ENCODE measurements at places on chromosomes 13 and 19.

- DNase-seq, result no peak
These were observed 31.9 kb upstream of the ZNF83 start for GRCh38 chr19:52670046-52670445.

GRCh38 chr19:7083076-7083956 lies 13.8 kb downstream of the ZNF557 start:
- DNase-seq, result no peak

DNA sequence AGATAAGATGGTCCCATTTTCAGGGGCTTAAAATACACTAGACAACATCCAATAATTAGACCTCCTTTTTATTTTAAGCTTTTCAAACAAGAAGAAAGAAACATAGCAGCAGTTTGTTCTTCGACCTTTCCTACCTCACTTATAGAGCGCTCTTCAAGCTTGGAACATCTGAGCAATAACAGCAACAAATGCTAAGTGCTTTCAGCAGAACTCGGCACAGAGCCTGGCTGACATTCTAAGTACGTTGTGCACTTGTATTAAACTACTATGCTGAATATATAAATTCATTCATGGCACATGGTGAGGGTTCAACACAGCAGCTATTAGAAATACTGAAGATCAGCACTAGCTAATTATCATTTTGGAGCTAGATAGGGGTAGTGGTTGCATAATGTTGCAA lies 256.1 kb upstream of the MAB21L1 start:
- no peak for DNase-seq

GRCh38 chr13:38395497-38395788 lies 45.8 kb downstream of the UFM1 start:
- DNase-seq, result no peak

- DNase-seq, result no peak
These were observed 3.3 kb downstream of the ISYNA1 start for GRCh38 chr19:18434411-18435175.

GRCh38 chr19:3243819-3244700 lies 19.6 kb downstream of the CELF5 start:
- peak; percentile 1 for DNase-seq

DNA sequence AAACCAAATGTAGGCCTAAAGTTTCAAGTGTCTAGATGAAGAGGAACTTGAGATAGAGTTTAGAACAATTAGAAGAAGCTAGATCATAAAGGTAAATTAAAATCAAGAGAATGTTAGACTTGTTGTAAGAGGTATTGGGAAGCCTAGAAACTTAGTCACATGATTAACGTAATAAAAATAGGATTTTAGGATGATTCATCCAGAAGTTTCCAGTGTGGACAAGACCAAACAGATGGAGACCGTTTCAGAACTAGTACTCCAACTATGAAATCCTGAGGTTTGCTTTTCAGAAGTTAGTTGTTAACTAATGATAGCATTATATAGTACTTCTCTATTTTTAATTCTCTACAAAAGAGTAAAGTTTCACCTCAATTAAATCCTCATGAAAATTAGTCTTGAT lies 104.9 kb downstream of the MZT1 start:
- DNase-seq, result no peak

- no peak for DNase-seq
These were observed 25.5 kb downstream of the UPF1 start for GRCh38 chr19:18857223-18857622.

GRCh38 chr19:33290956-33291622 lies 11.2 kb downstream of the CEBPA start:
- DNase-seq, result no peak

DNA sequence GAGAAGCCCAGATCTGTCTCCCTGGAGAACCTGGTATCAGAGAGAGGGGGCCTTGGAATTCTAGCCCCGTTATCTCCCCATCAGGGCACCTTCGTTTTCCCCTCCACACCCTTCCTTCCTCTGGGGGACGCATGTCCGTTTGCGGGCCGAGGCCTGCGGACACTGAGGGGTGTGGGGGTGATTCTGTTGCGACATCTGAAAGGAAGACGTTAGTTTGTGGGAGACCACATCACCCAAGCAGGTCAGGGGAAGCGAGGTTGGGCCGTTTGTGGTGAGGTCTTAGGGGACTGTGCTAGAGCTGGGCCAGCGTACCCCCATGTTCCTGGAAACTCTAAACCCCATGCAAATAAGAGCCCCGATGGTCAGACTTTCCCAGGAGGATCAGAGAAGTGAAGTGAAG lies 3.7 kb upstream of the HSH2D start:
- no peak for DNase-seq

GRCh38 chr13:94309576-94309975 lies 169.9 kb downstream of the DCT start:
- no peak for DNase-seq

DNA sequence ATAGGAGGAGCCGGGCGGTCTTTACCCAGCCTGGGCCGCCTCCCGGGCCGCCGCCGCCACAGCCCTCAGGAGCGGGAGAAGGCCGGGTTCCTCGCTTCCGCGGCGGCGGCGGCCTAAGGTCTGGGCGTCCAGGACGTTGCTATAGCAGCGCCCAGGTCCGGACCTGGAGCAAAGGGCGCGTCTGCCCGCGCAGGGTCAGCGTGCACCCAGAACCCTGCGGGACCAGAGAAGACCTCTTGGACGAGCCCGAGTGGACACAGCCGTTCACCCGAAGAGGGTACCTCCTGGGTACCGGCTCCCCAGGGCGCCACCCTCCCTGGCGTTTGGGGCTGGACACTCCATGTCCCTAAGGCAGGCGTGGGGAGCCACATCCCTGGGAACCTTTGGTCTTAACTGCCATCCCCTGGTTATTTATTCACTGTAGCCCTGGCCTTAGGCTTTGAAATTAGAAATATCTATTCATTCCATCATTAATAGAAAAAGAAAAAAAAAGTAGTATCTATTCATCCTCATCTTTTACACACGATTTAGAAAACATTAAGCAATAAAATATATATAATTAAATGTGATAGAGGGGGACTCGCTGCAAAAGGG lies 2.4 kb downstream of the DZIP1 start:
- no peak for DNase-seq

GRCh38 chr13:86737334-86737932 lies 933.7 kb upstream of the SLITRK5 start:
- no peak for DNase-seq

- DNase-seq, result no peak
These were observed 2.0 kb downstream of the PTH2 start for GRCh38 chr19:49421039-49421877.

DNA sequence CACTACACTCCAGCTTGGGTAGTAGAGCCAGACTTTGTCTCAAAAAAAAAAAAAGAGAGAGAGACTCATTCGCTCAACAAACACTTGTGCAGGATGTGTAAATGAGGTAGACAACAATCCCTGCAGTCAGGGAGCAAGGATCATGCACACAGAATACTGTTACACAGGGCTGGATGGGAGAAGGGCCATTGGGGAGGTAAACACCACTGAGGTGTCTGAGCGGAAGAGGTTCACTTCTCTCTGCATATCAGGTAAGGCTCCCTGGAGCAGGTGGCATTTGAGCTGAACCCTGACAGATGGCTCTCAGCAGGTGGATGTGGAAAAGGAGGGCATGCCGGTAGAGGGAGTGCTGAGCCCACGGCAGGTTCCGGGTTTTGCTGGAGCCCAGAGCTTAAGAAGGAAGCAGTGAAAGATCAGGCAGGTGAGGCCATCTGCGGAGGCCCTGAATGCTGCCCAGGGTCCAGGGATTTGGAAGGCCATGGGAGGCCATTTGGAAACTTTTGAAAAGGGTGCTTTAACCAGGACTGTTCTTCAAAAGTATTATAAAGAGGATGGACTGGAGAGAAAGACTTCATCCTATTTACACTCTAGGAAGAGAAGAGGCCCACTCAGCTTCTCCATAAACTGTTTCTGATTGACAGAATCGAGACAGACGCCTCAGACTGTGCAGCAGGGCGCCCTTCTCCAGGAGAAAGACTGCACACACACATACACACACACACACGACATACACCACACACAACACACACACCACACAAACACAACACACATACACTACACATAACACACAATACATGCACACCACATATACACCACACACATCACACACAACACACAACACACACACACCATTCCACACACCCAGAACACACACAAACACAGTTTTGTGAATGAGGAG lies 199.4 kb downstream of the USP12 start:
- no peak for DNase-seq

DNA sequence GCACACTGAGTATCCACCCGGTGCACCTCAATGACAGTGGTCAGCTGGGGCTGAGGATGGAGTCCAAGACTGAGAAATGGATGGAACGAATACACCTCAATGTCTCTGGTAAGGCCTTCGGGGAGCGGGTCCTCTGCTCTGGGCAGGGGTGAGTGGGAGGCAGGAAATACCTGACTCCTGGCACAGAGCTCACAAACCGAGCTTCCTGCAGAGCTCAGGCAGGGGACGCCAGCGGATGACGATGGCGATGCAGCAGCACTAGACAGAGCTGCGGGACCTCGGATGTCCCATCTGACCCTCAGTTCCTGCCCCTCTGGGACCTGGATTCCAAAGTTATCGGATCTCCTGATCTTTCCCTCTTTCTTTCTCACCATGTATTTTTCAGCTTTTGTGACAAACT lies 3.8 kb downstream of the CD22 start:
- no peak for DNase-seq

DNA sequence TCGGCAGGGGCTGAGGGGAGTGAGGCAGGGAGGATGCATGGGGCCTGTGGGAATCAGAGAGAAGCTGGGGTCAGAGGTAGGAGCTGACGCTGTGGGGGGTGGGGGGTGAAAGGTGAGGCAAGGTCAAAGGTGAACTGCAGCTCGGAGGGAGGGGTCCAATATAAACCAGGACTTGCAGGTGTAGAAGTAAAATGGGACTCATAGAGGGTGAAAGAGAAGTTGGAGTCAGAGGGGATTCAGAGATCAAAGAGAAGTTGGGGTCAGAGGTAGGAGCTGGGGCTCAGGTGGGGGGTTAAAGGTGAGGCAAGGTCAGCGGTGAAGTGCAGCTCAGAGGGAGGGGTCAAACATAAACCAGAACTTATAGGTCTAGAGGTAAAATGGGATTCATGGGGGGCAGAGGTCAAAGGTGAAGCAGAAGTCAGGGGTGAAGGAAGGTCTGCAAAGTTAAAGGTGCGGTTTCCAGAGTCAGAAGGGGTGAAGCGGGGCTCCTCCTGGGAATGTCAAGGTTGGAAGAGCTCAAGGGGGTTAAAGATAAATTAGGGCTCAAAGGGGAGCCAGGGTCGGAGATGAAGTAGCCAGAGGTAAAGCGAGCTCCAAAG lies 7.6 kb downstream of the TUBB4A start:
- DNase-seq, result no peak

- DNase-seq, result no peak
These were observed 62.0 kb downstream of the ZNF100 start for GRCh38 chr19:21705393-21705792.

GRCh38 chr13:24652359-24652758 lies 27.8 kb upstream of the ATP12A start:
- DNase-seq, result no peak

GRCh38 chr19:15576526-15577156 lies 38.4 kb upstream of the CYP4F8 start:
- no peak for DNase-seq

DNA sequence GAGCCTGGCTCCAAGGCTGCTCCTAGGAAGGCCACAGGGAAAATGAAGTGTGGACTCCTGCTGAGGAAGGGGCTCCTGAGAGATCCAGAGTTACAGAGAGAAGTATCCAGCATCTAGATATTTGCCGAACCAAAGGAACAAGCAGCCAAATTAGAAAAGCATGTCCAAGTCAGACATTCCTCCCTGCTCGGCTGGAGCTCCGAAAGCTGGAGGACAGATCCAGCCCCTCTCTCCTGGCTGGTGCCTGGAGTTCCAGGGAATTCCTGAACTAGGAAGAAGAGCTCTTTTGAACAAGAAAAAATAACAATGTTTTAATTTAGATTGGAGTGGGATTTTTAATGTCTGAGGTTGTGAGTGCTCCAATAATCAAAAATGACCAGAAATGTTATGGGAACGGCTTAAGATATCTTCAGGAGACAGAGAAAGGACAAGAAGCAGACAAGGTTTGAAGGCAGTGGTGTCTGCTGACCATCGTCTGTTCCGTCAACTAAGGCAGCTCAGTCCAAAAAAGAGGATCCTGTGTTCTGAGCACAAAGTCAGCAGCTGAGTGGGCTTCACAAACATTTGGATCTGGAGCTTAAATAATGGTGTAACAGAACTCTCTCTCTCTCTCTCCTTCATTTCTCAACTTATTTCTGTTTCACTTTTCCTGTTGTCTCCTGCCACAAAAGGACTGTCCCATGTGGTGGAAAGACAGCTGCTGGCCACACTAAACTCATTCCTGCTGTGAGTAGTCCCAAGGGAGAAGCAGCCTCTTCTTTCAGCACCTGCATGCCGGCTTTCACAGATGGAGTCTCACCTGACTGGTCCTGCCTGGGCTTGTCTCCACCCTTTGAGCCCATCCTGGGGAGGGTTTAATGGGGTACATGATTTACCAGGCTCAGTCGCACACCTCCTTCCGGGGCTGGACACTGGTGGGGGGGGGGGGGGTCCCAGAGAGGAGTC lies 31.5 kb upstream of the IRS2 start:
- DNase-seq, result no peak

DNA sequence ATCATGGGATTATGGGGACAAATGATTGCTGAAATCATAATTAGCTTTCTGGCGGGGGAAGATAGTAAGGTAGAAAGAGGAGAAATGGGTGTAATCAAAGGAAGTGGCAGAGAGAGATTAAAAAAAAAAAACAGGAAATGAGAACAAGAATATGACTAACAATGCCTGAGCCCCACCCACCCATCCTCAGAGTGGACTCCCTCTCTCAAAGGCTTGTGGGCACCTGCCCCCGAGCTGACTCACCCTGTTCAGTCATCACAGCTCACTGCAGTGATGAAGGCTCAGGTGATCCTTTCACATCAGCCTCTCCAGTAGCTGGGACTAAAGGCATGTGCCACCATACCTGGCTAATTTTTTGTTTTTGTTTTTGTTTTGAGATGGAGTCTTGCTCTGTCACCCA lies 26.4 kb upstream of the TPT1 start:
- peak; percentile 60 for DNase-seq

DNA sequence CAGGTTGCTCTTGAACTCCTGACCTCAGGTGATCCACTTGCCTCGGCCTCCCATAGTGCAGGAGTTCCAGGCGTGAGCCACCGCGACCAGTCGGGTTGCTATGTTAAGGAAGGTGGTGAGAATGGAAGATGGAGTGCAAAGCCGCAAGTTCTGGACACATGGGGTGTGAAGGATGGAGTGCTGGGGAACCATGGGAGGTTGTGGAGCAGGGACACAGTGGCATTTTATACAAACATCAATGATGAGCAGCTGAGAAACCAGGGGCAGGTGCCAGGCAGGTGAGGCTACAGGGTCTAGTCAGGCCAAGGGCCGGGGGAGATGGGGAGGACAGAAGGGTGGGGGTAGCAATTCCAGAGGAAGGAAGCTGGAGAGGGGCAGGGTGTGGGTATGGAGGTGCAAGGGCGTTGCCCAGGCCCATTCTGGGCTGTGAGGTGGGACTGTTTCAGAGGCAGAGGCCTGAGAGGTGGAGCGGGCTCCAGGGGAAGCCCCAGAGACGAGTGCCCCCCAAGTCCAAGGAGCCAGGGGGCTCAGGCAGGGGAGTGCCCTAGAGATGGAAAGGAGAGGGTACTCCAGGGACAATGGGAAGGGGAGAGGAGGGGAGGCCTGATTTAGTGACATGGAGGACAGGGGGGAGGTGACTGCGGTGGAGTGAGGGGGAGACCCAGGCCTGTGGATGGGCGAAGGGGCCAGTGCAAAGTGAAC lies 1.9 kb upstream of the RAX2 start:
- no peak for DNase-seq

- DNase-seq, result no peak
These were observed 33.3 kb downstream of the BLOC1S3 start for GRCh38 chr19:45211751-45212381.
